ENCODE measurements at places on chromosomes 7 and 10.

DNA sequence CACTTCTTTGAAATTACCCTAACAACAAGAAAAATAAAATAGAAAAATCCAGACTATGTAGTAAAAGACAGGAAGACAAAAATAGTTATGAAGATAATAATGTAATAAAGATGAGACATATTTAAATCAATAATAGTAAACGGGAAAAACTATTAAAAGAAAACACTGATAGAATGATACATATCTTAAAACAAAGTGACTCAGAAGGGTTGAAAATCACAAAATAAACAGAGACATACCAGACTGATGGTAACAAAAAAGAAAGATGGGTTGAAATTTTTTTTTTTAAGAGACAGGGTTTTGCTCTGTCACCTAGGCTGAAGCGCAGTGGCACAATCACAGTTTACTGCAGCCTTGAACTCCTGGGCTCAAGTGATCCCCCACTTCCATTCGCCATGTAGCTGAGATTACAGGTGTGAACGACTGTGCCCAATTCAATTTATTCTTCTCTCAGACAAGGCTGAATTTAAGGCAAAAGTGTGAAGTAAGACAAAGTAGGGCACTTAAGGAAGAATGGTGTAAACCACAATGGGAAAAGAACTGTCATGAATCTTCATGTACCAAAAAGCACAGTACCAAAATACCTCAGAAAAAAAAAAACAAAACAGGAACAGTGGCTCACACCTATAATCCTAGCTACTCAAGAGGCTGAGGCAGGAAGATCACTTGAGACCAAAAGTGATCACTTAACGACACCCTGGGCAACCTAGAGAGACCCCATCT is 47.4 kb downstream of the LMBR1 start:
- DNase-seq, result no peak

DNA sequence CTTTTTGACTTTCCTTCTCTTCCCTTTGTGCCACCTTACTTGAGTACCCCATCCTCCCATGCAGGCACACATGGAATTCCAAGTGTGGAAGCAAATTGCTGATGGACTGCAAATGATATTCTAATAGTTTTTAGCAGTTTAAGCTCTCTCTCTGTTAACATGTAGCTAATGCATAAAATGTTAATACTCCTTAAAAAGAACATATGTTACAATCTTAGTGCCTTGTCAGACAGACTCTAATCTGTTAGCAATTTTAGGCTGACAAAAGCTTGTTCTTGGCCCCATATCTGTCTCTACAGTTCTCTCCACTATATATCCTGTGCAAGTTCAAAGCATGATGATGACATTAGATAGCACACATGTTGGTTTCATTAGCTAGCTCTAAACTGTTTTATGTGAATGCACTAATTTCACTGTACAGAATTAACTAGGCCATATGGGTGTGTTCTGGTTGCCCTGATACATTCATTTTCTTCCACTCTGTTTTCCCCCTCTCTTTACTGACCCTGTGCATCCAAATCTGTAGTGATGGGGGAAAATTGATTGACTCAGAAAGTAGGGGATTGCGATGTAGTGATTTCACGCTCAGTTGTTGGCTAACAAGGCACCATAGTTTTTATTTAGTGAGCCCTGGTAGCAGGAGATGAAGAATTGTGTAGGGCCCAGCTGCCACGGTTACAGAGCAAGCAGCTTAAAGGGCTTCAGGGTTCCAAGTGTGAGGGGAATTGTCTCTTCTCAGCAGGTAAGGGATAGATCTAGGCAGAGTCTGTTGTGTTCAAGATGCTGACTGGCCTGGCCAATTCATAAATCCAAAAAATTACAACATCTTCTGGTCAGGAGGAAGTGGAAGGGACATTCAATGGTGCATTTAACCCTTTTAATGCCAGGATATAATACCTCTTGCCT is 114.6 kb upstream of the FZD1 start:
- no peak for DNase-seq

GRCh38 chr10:36606234-36606839 is 519.1 kb upstream of the ANKRD30A start:
- no peak for DNase-seq

DNA sequence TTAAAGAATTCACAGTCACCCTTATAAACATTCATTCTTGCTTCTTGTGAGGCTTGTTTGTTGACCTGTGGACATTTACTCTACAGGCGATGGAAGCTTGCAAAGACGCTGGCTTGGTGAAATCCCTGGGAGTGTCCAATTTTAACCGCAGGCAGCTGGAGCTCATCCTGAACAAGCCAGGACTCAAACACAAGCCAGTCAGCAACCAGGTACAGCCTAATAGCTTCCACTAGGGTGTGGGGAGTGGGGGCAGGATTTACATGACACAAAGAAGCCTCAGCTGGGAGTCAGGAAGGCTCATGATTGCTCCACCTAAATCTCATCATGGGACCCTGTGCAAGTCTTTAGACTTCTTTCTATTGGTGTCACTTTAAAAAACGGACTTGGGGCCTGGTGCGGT is 29.0 kb downstream of the AKR1D1 start:
- no peak for DNase-seq

DNA sequence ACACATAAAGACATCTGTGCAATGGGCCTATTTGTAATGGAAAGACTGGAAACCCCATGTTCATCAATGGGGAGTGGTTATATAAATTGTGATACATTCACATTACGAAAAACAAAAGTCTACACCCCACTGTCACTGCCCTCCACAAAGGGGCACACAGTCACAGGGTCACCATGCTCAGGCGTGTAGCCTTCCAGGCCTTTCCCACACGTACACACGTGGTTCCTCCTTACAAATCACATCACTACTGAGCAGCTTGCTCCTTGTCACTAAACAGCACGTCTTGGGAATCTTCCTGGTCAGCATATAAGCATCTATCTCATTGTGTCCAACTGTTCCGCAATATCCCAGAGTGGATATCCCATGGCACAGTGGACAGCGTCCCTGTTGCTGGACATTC is 163.1 kb downstream of the SLIT1 start:
- DNase-seq, result no peak

DNA sequence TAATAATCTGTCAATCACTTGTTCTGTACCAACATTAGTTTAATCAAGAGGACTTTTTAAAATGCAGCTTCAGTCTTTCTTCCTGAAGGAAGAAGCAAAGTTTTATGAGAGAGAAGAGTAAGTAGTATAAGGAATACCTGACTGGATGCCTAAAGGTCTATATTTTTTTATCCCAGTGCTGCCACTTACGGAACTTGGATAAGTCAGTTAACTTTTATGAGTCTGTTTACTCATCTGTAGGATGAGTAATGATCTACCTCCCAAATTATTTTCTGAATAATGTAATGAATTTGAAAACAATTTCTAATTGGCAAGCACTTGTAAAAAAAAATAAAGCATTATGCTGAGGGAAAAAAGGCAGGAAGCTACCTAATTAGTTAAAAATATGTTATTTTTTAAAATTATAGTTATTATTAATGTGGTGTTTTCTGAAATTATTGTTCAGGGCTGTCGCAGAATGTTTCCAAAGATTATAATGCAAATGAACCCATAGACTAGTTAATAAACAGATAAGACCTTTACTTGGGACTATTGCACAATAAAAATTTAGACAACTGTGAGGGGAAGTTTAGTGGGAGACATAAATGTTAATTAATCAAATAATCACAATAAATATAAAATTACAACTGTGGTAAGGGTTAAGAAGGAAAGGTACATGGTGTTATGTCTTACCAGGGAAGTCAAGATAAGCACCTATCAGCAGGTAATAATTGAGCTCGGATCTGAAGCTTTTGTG is 24.6 kb downstream of the SLK start:
- no peak for DNase-seq

DNA sequence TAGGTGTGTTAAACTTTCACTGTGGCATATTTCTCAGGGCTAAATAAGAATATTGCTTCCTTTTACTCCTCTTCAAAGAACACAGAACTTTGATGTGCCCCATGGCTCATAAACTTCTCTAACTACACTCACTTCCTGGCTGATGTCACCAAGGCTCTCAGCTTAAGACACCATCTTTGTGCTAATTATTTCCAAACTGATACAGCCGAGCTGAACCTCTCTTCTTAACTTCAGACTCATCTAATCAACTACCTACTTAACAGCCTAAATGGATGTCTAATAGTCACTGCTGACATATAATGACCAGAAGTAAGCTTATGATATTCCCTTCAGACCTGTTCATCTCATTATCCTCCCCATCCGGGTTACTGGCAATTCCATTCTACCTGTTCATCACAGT is 3.6 kb downstream of the C10orf67 start:
- DNase-seq, result no peak

DNA sequence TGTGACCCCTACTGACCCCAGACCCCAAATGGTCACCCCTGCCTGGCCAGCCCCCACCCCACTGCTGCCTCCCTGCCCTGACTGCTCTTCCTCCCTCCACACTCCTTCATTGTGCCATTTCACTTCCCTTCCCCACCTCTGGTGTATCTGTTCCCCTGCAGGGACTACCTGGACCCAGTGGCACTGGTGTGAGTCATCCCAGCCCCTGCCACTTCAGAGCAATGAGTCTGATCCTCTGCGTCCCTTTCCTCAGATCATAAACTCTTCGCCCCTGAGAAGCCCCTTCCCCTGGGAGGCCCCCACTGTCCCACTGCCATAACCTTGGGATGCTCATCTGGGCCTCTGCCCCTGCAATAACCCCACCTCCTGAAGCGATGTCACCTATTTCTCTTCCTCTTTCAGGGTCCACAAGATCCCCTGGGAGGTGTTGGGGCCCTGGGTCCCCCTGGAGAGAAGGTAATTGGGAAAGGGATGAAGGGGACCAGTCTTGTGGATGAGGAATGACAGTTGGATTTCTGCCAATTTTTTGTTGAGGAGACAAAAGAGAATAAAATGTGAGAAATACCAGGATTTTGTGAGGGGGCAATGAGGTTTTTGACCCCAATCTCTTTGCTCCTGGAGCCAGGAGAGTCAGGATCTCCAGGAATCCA is 19.1 kb upstream of the VOPP1 start:
- DNase-seq, result no peak

DNA sequence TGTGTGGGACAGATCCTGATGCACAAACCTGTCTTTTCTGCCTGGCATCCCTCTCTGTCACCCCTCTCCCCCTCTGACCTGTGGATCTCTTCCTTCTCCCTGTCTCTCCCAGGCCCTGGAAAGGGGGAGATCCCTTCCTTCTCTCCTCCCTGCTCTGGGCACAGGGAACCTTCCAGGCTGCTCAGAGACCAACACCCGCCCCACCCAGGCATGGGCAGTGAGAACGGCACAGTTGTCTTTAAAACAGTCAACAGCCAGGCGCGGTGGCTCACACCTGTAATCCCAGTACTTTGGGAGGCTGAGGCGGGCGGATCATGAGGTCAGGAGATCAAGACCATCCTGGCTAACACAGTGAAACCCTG is 34.7 kb downstream of the KCNH2 start:
- no peak for DNase-seq

GRCh38 chr10:114046087-114046458 is 2.4 kb downstream of the ADRB1 start:
- no peak for DNase-seq

DNA sequence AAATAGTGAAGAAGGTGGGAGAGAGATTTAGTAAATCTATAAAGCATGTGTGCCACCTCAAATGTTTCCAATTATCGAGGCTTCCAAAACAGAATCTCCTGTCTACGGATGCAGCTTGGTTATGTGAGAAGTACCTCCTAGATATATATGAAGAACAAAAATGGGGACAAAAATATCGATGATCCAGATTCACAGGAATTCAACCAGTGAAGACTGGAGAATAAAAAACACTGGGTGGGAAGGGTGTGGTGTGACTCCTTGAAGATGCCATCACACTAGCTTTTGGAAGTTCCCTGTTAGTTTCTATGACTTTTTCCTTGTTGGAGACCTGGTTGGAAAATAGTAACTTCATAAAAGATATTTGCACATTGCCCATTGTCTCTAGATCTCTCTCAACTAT is 152.4 kb downstream of the LRRC4 start:
- DNase-seq, result no peak

- no peak for DNase-seq
Observed at GRCh38 chr7:84714765-84715164, 472.1 kb downstream of the SEMA3D start.

GRCh38 chr7:106629516-106629915 is 31.4 kb downstream of the CCDC71L start:
- DNase-seq, result no peak

Data from H1 (cell line).